Daoy (cell line): ENCODE measurements at places on chromosomes 3 and 15. TPM values are rescaled to one million over a fixed set of nuclear protein-coding genes. Genes with fewer than 3 reads are reported as not detected.

- DNase-seq = no peak
These were observed 47.9 kb downstream of the ATP13A5 start for GRCh38 chr3:193330555-193331204.

GRCh38 chr3:195103623-195104022 lies 167.3 kb downstream of the XXYLT1 start:
- no peak for DNase-seq

GRCh38 chr3:162390891-162391290 lies 894.3 kb downstream of the OTOL1 start:
- DNase-seq = peak; percentile 17

DNA sequence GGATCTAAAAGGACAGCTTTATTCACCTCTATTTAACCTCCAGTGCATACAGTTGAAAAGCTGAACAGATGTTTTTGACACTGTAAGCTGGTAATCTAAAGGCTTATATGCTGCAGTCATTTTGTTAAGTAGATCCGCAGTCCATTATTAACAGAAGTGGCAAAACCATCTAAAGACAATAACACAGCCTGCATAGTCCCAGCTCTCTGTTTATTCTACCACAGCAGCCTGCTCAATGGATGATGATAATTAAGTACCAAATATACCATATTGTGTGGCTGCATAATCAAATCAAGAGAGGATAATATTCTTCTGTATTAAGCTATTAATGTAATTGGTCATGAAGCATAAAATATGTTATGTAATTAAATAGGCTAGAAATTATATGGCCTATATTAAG lies 207.1 kb downstream of the MEIS2 start:
- DNase-seq = no peak

- DNase-seq = no peak
These were observed 114.5 kb upstream of the SPATA16 start for GRCh38 chr3:173255555-173255954.

GRCh38 chr3:149352556-149352955 lies 19.1 kb upstream of the TM4SF18 start:
- DNase-seq = peak; percentile 75

DNA sequence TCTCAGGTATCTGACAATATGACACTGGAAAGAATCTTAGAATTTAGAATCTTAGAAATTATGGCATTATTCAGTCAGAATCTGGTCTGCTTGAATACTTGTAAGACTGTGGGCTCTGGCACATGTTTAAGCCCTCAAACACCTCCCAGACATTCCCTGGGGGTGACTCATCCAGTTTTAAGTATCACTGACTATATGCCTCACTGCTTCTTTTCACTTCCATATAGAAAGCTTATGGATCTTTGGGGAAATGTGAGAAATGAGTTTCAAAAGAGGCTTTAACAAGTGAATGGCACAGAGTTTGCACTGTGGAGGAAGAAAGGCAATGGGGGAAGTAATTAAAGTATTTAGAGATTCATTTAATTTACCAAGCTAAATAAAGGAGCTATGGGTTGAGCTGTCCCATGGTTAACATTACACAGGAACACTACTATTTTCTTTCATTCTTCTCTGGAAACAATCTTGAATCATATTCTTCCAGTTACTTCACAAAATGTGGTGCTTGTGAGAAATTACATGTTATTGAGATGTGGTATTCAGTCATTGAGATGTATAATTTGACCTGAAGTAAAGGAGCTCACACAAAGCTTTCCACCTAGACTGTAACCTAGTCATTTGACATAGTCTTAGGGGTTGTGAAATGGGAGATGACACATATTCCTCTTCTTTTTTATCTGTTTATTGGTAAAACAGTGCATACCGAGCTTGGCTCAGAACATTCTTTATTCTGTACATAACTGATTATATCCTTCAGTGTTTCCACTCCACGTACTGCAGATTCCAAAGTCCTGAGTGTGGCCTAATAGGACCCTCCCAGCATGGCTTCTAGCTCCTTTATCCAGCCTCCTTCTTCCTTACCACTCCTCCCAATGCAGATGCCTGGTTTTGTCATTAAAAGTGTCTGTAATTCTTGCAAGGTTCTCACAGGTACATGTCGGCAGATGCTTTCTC lies 544.6 kb upstream of the NECTIN3 start:
- peak; percentile 85 for DNase-seq

GRCh38 chr3:140530131-140530530 lies 147.7 kb upstream of the TRIM42 start:
- DNase-seq = no peak

GRCh38 chr15:81280696-81281455 lies 43.1 kb downstream of the STARD5 start:
- DNase-seq = no peak

- no peak for DNase-seq
These were observed 97.4 kb upstream of the KLF13 start for GRCh38 chr15:31228980-31229826.

DNA sequence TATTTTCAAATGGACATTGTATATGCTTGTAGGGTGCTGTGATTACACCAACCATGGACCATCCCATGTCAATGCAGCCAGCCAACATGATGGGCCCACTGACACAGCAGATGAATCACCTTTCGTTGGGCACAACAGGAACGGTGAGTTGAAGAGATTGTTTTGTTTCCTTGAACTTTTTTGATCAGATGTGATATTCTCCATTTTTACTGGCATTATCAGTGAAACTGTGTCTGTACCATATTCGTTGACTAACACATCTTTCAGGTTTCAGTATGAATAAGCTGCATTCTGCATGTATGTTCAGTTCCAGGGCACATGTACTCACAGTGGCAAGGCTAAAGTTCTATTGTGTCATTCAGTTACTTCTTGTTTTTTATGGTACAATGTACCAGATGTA lies 655.2 kb downstream of the RBMS3 start:
- DNase-seq = peak; percentile 2

GRCh38 chr3:190382082-190382481 lies 5.9 kb upstream of the CLDN16 start:
- peak; percentile 51 for DNase-seq

DNA sequence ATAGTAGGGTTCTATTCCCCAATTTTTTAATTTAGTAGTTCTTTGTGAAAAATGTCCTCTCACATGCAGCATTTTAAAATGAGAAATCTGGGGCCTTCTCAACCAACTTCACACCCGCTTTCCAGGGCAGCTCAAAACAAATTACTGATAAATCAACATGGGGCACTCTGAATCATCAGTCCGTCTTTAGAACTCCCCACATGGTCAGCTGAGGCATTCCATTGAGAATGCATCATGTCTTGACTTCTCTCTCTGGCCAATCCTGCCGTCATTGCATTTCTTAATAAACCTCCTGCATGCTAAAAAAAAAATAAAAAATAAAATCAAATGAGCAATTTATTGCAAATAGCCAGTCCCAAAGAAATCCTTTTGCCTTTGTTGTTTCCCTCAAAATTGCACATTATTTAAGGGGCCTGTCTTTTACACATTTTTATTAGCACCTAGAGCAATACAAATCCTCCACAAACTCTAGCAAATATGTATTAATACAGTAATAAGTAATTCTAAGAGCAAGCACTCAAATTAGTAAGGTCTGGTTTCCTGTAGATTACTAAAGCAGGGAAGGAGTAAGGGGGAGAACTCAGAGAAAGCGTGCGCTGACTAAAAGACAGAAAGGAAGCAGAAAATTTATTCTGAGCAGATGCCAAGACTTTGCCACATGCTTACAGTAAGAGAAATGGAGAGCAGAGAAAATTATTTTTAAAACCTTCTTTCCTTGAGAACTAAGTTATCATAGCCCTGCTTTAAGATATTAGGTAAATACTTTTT lies 175.7 kb downstream of the TNIK start:
- DNase-seq = peak; percentile 91

GRCh38 chr3:46863261-46863782 lies at the start of gene MYL3:
Gene MYL3, minus strand, starts transcription at chr3:46863444. Its CDS starts 54 bp downstream, at chr3:46863390.
- DNase-seq = no peak

- DNase-seq = no peak
These were observed 78.1 kb downstream of the CADPS start for GRCh38 chr3:62797132-62797531.

DNA sequence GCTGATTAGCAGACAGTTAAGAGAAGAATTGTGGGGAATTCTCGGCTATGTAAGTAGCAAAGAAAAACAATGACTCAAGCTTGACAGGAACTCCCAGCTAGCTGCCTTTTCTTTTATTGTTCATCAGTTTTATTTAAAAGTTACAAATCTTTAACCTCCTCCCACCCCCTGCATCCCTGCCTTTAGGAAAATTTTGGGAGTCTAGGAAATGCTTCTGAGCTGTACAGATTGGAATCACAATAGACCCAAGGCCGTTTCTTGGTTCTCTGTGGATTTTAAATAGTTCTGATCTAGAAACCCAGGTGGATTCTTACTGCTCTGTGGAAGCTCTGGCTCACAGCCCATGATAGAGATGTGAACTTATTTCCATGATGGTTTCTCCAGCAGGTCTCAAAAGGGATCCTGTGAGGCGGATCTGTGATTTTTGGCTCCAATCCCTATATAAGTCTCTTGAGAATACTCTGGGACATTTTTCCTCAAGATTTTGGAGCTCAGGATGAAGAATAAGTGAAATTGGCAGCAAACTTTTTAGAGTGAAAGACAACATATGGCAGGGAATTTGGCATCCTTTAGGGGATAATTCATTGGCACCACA lies 312.3 kb downstream of the EPHA3 start:
- DNase-seq = no peak

DNA sequence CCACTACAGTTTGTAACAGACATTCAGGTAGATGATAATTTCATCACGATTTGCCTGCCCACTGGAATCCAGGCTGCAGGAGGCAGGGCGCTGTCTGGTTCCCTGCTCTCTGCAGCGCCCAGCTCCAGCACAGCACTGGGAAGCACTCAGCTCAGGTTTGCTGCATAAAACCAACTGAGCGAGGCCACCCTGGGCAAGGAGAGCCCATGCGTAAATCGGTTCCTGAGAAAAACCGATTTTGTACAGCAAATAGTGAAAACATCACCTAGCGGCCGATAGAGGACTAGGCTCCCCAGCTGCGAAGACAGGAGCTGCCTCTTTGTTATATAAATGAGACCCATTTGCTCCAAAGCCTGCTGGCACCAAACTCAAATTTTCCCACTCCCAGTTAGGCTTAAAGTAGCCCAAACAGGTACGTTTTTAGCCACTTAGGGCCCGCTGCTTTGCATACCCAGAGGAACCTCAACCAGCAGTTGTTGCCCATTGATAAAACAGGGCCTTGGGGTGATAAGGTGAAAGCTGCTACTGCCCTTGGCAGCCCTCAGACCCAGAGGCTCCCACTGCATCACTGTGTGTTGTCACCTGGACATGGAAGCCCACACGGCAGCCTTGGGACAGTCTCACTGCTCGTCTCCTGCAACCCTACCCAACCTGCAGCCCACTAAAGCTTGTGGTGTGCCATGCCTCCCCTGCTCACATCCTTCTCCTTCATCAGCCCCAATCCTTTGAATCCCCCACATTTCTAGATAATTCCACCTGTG lies 47.5 kb downstream of the ALDH1L1 start:
- DNase-seq = peak; percentile 26

DNA sequence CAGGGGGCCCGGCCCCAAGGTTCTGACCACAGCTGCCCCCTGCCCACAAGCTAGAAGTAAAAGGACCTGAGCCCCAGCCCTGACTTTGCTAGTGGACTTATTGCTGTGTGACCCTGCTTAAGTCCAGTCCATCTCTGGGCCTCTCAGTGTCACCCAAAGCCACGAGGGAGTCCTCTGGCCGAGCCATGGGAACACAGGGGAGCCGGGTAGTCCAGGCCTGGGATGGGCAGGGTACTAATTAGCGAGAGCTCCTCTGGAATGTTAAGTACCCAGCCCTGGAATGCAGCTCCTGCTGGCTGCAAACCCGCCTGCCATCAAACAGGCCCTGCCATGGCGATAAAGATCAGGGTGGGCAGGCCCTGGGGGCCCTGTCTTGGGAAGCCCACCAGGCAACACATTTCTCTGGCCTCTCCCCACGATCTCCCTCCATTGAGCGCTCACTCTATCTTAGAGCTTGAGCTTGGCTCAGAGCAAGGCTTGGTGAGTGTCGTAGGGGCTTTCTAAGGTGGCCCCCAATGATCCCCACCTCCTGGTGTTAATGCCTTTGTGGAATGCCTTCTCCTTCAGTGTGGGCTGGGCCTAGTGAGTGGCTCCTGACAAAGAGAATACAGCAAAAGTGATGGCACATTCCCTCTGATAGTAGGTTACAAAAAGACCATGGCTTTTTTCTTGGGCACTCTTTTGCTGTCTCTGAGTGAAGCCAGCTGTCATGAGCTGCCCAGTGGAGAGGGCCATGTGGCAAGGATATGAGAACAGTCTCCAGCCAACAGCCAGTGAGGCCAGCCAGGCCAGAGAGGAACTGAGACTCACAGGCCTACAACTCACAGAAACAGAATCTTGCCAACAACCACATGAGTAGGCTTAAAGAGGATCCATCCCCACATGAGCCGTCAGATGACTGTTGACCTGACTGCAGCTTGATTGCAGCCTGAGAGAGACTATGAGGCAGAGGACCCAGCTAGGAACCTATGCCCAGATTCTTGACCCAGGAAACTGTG lies 133.1 kb downstream of the SMAD6 start:
- DNase-seq = peak; percentile 52

- no peak for DNase-seq
These were observed 574.6 kb upstream of the ARPP21 start for GRCh38 chr3:35064761-35065160.

DNA sequence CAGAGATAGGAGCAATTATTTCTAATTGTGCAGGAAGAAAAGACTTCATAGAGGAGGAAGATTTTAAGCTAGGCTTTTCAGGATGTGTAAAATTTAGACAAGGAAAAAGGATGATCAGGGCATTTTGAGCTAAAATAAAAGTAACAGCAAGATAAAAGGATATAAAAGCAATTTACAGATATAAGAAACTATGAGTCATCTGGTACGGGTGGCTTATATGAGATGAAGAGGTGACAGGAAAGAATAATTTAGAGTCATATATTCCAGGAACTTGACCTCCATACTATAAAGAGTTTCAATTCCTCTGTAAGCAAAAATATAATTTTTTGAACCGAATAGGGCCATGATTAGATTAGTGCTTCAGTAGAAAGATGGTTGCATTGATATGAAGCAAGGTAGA lies 273.7 kb downstream of the RBMS3 start:
- no peak for DNase-seq

RASA2 gene
- 13.7 and 17.1 TPM in 2 replicates for total RNA-seq

ZBED2 gene
- total RNA-seq = 0.11 and 1.0 TPM in 2 replicates

CP gene
- total RNA-seq = not detected in 2 replicates

RASL12 gene
- total RNA-seq = 1.5 and 1.6 TPM in 2 replicates

GOLGA8H gene
- 0.17 and 1.6 TPM in 2 replicates for total RNA-seq

ZCWPW2 gene
- total RNA-seq = not detected in 2 replicates

POTEB2 gene
- total RNA-seq = not detected in 2 replicates

CD86 gene
- 0.15 and 0.29 TPM in 2 replicates for total RNA-seq

RARB gene
- 4.7 and 7.1 TPM in 2 replicates for total RNA-seq

LARP6 gene
- total RNA-seq = 8.2 and 42.2 TPM in 2 replicates

IL5RA gene
- 0.80 TPM in 1 of 2 replicates, not detected in the other for total RNA-seq

IVD gene
- 17.9 and 23.4 TPM in 2 replicates for total RNA-seq

COMMD2 gene
- total RNA-seq = 40.1 and 88.3 TPM in 2 replicates

NEO1 gene
- 14.5 and 18.1 TPM in 2 replicates for total RNA-seq

DLL4 gene
- total RNA-seq = not detected in 2 replicates

OSTN gene
- total RNA-seq = 0.11 TPM in 1 of 2 replicates, not detected in the other

NECTIN3 gene
- total RNA-seq = 15.0 and 15.2 TPM in 2 replicates

RAD51 gene
- total RNA-seq = 17.9 and 18.7 TPM in 2 replicates

CLSTN2 gene
- 0.86 and 0.91 TPM in 2 replicates for total RNA-seq

XCR1 gene
- total RNA-seq = not detected in 2 replicates

LRTM1 gene
- not detected in 2 replicates for total RNA-seq

GPR149 gene
- not detected in 2 replicates for total RNA-seq

STAB1 gene
- not detected in 2 replicates for total RNA-seq

GATA2 gene
- 7.5 and 12.2 TPM in 2 replicates for total RNA-seq
